Stimulated activated CD4-positive, alpha-beta T cell treated with anti-CD3 and anti-CD28 coated beads, Interleukin-12 subunit alpha, Interleukin-12 subunit beta, amount 100 ng/mL, for 24 hours (primary cell): ENCODE measurements at places on chromosomes 1 and 21.
A peak's percentile ranks its signal among the peaks of the same experiment; 100 is the strongest.

GRCh38 chr1:67755619-67756018 is 70.6 kb downstream of the GADD45A start:
- no peak for DNase-seq

- DNase-seq, result no peak
Observed at GRCh38 chr1:183609313-183609712, 19.1 kb upstream of the NCF2 start.

DNA sequence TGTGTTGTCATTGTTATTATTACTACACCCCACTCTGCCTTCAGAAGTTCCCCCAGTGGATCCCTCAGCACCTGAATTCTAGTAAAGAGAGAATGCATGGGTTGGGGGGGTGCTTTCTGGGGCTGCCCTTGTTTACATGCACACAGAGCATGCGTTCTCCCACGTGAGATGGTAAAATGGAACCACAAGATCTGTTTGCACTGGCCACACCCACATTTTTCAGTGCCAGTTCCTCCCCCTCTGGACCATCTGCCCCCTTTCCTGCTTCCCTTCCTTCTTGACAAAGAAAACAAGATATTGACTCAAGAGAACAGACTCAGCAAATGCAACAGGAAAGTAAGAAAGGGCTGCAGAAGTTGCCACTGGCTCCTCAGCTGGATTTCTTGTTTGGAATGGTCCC is 8.9 kb downstream of the SLC6A17 start:
- no peak for DNase-seq

DNA sequence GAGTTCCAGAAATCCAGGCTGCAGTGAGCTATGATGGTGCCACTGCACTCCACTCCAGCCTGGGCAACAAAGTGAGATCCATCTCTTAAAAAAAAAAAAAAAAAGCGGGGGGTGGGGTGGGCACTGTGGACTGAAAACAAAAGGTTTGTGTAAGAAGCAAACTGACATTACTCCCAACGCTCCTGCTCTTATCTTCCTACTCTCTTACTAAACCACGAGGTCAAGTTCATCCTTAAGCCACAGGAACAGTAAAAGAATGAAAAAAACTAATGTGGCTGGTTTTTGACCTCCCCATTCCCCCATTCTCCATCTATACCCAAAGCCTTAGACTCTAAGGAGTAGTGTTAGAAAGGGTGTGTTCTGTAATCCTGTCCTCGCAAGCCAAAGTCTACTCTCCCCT is 30.8 kb downstream of the TFAP2E start:
- no peak for DNase-seq

DNA sequence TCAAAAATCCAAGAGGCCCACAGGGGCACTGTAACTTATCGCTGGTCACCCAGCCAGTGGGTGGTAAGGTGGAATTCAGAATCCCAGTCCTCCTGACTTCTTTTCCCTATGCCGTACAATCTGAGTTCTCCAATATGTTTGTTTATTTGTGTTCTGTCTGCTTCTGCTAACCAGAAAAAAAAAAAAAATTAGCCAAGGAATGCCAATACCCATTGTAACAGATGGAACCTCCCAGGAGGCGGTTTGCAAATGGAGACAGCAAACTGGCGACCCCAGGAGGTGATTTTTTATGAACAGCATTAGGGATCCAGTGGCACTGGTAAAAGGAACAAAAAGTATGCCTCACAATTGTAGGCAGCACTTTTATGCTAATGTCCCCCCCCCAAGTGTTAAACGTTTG is 189.0 kb upstream of the FGGY start:
- no peak for DNase-seq

GRCh38 chr1:244839656-244840055 is 4.2 kb downstream of the COX20 start:
- DNase-seq, result no peak

GRCh38 chr1:149888247-149888998 is 10.9 kb upstream of the BOLA1 start:
- DNase-seq, result peak; percentile 57

DNA sequence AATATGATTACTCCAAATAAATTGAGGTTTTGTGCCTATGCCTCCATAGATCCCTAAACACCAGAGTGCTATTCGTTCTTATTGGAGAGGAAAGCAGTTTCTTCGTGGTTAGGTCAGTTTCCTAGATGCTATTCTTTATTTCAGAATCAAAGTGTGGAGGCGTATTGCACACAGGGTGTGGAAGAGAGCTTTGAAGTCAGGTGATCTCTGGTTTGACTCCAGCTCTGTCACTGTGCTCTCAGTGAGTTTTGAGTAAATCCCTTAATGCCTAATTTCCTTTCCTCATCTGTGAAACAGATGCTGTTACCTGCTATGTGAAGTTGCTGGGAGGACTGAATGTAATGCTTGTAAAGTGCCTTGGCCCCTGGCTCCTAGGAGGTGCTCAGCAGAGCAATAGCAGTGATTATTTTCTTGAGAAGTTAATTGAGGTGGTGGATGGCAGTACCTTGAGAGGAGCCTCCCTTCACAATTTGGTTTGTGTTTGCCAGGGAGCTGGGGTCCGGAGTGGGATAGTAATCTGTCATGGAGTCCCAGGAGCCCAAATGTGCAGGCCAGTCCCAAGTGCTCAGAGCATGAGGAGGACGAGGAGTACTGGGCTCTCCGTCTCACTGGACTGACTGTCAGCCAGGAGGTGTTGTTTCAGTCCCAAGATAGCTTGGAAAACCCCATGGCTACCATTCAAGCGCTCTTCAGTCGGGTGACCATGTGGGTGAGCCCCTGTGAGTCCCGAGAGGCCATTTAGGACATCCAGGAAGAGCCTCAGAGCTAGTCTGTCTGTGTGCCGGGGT is 14.9 kb downstream of the NTPCR start:
- DNase-seq, result no peak

DNA sequence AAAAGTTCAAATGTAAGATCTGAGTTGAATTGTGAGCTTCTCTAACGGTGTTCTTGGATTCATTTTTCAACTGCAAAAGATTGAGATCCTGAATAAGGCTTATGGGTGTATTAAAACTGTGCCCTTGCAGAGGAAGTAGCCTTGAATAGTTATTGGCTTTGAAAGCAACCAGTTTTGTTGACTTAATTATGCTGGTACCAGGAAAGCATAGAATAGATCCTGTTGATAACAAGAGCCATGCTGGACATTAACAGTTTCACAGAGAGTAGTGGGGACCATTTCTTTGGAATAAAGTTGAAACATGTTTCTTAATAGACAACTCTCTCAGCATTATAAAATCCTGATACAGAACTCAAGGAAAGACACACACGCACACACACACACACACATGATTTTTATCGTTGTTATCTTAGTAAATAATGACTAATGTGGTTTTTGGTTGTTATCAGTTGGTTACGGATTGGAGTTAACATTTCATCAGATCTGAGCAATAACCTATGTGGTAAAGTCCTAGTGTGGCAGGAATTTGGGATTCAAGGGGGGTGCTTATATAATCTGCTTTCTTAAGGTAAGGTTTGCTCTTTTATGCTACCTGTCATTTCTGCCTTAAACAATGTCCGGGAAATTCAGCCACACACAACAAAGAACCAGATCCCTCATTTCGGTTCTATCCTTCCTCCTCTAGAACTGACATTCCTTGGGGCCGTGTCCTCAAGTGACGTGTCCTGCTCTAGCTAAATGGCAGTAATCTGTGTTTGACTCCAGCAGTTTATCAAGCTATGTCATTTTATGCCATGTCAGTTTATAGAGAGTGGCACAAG is 330.9 kb downstream of the CHRM3 start:
- DNase-seq, result no peak

DNA sequence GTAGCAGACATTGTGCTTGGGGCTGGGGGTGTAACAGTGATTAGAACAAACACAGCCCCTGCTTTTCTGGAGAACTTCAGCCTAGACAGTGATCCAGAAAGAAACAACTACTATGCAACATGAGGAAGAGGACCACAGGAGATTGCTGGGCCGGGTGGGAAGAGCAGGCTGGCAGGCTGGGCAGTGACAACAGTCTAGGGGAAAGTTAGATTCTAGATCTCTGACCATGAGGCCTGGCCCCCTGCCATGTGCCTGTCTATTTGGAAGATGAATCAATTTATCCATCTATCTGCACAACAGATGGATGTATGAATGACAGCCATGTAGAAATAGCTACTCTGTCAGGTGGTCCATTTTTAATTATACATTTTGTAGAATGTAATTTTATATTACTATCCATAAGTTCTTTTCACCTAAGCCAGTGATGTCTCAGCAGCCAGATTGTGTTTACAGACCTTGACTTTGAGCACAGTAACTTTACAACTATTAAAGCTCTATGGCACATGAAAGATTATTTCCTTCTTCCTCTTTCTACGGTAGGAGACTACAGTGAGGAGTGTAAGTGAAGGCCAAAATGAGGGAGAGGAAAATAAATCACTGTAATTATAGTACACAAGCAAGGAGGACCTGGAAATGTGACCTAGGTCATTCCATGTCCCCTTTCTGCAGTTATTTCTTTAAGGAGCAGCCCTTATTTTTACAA is 15.5 kb downstream of the CLIC6 start:
- no peak for DNase-seq

DNA sequence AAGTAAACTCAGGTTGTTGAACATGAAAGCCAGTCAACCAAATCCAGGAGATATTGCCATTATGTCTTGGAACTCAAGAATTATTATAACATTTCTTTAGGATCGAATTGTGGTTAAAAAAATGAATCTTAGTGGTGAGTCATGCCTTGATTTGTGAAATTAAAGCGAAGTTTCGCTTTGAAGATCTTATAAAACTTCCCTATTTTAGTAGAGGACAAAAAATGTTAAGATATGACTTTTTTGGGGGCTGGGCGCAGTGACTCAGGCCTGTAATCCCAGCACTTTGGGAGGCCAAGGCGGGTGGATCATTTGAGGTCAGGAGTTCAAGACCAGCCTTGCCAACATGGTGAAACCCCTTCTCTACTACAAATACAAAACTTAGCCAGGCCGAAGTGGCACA is 39.5 kb upstream of the PTBP2 start:
- DNase-seq, result no peak

GRCh38 chr1:59156526-59157199 is 140.2 kb upstream of the FGGY start:
- no peak for DNase-seq

DNA sequence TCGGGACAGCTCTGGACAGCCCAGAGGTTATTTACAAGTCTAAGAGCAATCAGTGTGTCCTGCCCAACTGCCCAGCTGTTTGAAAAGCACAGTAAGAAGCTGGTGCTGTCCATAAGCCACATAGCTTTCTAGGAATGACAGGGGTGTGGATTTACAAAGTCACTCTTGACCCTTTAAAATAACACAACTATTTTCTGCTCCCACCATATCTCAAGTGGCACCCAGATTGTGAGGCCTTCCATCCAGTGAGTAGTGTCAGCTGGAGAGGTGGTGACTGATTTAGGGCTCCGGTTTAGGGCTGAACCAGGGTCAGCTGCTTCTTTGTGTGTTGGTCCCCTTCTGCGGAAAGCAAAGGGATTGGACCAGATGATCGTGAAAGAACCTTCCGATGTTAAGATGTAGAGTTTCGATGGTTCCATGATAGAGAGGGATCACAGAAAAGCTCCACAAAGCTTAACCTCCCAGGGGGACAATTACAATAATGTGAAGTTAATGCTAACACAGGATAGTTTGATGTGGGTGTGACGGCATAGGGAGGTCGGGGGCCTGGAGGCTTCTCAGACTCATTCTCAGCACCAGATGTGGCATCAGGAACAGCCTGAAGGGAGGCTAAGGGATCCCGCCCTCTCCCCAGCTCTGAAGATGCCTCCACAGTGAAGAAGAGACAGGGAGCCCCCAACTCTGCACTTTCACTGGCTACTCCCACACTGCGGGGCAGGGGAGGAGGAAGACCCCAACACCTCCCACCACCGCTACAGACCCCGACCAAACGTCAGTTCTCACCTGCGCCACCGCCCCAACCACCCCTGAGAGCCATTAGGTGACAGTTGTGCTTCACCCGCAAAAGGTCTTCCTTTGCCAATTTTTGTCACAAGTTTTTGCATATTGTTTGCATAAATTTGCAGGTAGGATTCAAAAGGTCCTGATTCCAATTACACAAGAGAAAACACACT is 40.6 kb downstream of the LRRC3 start:
- DNase-seq, result no peak

GRCh38 chr21:14691914-14692313 is 145.8 kb upstream of the SAMSN1 start:
- no peak for DNase-seq

DNA sequence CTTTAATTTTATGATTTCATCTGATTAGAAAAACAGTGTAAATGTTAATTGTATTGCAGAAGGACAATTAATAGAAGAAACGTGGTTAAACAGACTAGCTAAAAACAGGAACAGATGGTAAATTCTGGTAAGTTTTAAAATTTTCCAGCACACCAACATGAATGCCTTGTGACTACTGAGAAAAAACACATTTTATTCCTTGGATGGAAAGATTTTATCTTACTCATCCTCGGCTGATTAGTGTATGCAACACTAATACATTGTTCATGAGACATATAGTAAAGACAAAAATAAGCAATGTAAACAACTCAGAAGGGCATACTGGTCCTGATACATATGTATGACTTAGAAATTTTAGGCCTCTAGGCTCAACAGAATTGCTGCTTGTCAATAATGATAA is 4.9 kb upstream of the AK5 start:
- DNase-seq, result no peak

GRCh38 chr21:32143241-32143939 is 135.5 kb downstream of the MIS18A start:
- DNase-seq, result no peak

GRCh38 chr1:174269989-174270651 is 110.8 kb downstream of the RABGAP1L start:
- no peak for DNase-seq

DNA sequence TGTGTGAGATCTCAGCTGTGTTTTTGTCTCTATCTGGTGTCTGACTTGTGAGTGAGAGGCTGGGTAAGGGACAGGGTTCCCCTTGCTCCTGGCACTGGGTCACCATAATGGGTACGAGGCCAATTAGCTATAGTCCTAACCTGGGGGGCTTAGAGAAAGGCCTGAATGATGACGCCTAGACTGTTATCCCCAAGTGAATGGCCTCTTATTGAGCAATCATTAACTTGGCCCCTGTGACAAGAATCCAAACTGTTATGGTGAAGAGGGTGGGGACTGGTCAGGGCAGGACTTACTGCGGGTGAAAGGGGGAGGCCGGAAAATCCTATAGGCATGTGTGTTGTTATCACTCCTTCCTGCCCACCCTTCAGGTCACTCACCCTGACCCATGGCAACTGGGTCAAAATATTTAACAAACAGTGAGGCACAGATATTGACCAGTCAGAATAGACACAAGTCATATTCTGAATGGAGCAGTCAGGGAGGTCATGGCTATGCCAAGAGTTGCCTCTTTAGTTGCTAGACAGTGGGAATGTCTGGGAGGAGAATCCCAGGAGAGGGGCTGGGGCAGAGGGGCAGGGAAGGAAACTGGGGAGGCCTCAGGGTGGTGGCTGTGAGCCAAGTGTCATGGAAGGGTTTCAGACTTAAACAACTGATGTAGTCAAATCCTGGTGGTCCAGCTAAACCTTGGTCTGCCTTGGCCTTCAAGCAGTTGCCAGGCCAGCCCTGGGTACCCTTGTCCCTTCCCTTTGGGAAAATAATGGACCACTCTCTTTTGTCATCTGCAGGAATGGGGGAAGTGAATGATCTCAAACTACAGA is 3.2 kb downstream of the NR0B2 start:
- no peak for DNase-seq

- DNase-seq, result no peak
Observed at GRCh38 chr1:201925981-201926645, 20.2 kb downstream of the LMOD1 start.
